ENCODE measurements at places on chromosomes 3 and 15. TPM values are rescaled to one million over a fixed set of nuclear protein-coding genes. Genes with fewer than 3 reads are reported as not detected.

DNA sequence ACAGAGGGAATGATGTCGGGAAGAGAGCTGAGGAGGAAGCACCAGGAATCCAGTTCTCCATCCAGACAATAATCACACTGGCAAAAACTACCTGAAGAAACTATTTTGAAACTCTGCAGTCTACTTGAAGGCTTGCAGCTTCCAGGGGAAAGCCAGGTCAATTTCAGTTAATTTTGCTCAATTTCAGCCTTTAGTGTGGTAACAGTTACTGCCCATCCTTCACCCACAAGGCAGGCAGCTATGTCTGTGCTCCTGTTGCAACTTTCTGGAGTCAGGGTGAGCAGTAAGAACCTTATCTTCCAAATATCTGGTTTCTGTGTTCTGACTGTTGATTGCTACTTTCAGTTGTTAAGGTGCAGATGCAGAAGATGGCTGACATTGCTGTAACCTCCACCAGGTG, 221.7 kb downstream of the ADAMTS17 start:
- no peaks in the 10 kb centered on the region for H3K27me3 ChIP-seq
- H3K4me1 ChIP-seq = no peaks in the 10 kb centered on the region
- H3K27ac ChIP-seq = no peak overlapping the region
- H3K4me3 ChIP-seq = no peak overlapping the region

DNA sequence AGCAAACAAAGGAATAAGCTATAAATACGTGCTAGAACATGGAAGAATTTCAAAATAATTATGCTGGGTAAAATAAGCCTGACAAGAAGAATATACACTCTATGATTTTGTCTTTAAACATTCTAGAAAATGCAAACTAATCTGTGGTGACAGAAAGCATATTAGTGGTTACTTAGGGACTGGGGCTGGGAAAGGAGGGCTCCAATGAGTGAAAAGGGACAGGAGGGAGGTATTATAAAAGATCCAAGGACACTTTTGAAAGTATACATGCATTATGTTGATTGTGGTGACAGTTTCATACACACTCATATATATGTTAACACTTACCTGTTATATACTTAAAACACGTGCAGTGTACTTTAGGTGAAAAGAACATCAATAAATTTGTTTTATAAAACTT, 23.0 kb downstream of the MYH15 start:
- no peak for DNase-seq
- no peak overlapping the region for H3K27ac ChIP-seq
- H3K36me3 ChIP-seq = no peaks in the 10 kb centered on the region
- no peaks in the 10 kb centered on the region for H3K27me3 ChIP-seq

DNA sequence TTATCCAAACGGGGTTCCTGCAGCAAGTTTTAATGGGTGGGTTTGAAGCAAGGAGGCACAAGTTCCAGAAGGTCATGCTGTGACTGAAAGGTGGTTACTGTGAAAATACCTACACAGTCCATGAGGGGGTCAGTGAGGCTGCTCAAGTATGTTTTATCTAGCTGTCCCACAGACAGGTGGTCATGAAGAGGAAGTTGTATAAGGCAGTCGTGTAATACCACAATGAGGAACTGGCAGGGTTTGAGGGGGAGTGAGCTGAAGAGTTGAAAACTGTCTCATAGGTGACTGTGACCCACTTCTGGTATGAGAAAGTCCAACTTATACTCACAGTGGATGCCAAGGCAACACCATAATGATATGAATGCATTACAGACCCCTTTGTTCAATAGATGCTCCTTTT, 856.8 kb downstream of the OTOL1 start:
- no peak overlapping the region for H3K27ac ChIP-seq
- H3K27me3 ChIP-seq = no peaks in the 10 kb centered on the region
- H3K36me3 ChIP-seq = no peaks in the 10 kb centered on the region
- no peak overlapping the region for H3K4me3 ChIP-seq
- H3K4me1 ChIP-seq = no peaks in the 10 kb centered on the region

- no peaks in the 10 kb centered on the region for H3K36me3 ChIP-seq
- H3K27ac ChIP-seq = no peak overlapping the region
- peak; percentile 64 for DNase-seq
- no peaks in the 10 kb centered on the region for H3K4me1 ChIP-seq
- no peak overlapping the region for H3K4me3 ChIP-seq
Measured at GRCh38 chr3:141115789-141116541, 64.8 kb downstream of the SPSB4 start.

NDUFB4 gene
- total RNA-seq = 24.9 TPM

ZPLD1 gene
- 0.17 TPM for total RNA-seq

GRCh38 chr3:29978036-29978435, 628.4 kb upstream of the TGFBR2 start:
- H3K4me3 ChIP-seq = no peak overlapping the region
- no peaks in the 10 kb centered on the region for H3K36me3 ChIP-seq
- DNase-seq = peak; percentile 32
- no peak overlapping the region for H3K27ac ChIP-seq
- H3K4me1 ChIP-seq = no peaks in the 10 kb centered on the region

PPP1R2 gene
- total RNA-seq = 134 TPM

LXN gene
- 168 TPM for total RNA-seq

DNA sequence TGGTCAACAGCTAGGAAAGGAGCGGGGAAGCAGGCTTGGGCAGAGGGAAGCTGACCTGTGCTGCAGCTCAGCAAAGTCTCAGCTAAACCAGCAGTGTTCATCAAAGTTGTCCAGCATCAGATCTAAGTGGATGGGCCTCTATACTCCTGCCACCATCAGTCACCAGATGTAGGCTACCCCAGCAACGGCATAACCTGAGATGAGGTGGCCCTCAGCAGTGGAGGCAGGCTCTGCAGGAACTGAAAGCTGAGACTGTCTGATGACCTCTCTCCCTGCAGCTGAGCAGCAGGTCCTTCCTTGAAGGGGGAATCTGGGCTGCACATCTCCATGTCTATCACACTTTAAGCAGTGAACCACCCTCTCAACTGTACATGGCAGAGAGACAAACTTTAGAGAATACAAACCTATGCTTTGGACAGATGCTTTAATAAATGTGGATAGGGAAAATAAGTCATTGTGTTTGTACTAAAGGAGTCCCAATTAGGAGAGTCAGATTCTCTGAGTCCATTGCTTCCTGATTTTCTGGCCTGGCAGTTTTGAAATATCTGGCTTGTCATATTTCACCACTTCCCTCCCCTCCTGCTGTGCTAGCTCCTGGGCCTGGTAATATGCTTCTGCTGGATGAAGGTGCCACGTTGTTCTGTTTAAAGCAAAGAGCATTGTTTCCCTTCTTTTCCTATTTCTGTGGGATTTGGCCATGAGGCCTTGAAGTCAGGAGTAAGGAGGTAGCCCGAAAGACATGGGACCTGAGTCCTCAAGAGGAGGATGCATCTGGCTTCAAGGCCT, 11.1 kb upstream of the PSTPIP1 start:
- H3K4me3 ChIP-seq = no peak overlapping the region
- H3K4me1 ChIP-seq = peaks cover 2% of the 10 kb centered on the region
- no peak for DNase-seq
- H3K27me3 ChIP-seq = peaks cover 4% of the 10 kb centered on the region
- H3K27ac ChIP-seq = no peak overlapping the region

All from fibroblast of lung (primary cell).